ENCODE measurements at places on chromosomes 7 and 10. TPM values are rescaled to one million over a fixed set of nuclear protein-coding genes. Genes with fewer than 3 reads are reported as not detected.

Gene C10orf105
- total RNA-seq, result 0.14 TPM

Gene GPNMB
- not detected for total RNA-seq

Gene ZPBP
- not detected for total RNA-seq

Gene HGF
- total RNA-seq, result not detected

Gene STMP1
- 11.5 TPM for total RNA-seq

Gene CDH23
- 8.7 TPM for total RNA-seq

Gene NME8
- not detected for total RNA-seq

Gene ZNF853
- 4.2 TPM for total RNA-seq

Gene IL6
- total RNA-seq, result not detected

Gene PTF1A
- not detected for total RNA-seq

Gene AKR1C2
- total RNA-seq, result not detected

Gene CUL1
- total RNA-seq, result 25.6 TPM

Gene XRCC2
- 0.17 TPM for total RNA-seq

Gene RSPH10B
- not detected for total RNA-seq

Gene ACHE
- total RNA-seq, result 7.7 TPM

Gene NPC1L1
- total RNA-seq, result 0.06 TPM

Gene PILRA
- 8.9 TPM for total RNA-seq

Gene MSMB
- total RNA-seq, result not detected

Gene FAM24B
- 12.5 TPM for total RNA-seq

Gene PAX4
- total RNA-seq, result not detected

Gene RAMP3
- not detected for total RNA-seq

Gene ITGA8
- total RNA-seq, result not detected

Gene WDR86
- total RNA-seq, result 5.7 TPM

Gene GDF2
- not detected for total RNA-seq

Gene GPRIN2
- total RNA-seq, result not detected

Gene ABCA13
- not detected for total RNA-seq

Gene GNG11
- not detected for total RNA-seq

Gene GALNT17
- not detected for total RNA-seq

Gene UTF1
- not detected for total RNA-seq

Gene CCDC136
- 5.8 TPM for total RNA-seq

Gene ZNHIT1
- total RNA-seq, result 24.6 TPM

Gene PRSS1
- not detected for total RNA-seq

Gene COX19
- 42.4 TPM for total RNA-seq

Gene ITIH5
- not detected for total RNA-seq

Gene C7orf57
- not detected for total RNA-seq

Gene CFAP46
- not detected for total RNA-seq

Gene IFIT2
- 18.4 TPM for total RNA-seq

Gene RELN
- not detected for total RNA-seq

Gene MEPCE
- total RNA-seq, result 73.3 TPM

Gene AP4M1
- total RNA-seq, result 2.8 TPM

Gene MSS51
- total RNA-seq, result 0.72 TPM

Gene CNNM1
- total RNA-seq, result not detected

Gene SPDYE2
- not detected for total RNA-seq

Gene PLXDC2
- total RNA-seq, result 0.22 TPM

Gene TAS2R4
- total RNA-seq, result not detected

Gene ZKSCAN1
- total RNA-seq, result 30.0 TPM

Data from CD8-positive, alpha-beta T cell (primary cell).